ENCODE measurements at places on chromosomes 1 and 21.
A peak's percentile ranks its signal among the peaks of the same experiment; 100 is the strongest.

DNA sequence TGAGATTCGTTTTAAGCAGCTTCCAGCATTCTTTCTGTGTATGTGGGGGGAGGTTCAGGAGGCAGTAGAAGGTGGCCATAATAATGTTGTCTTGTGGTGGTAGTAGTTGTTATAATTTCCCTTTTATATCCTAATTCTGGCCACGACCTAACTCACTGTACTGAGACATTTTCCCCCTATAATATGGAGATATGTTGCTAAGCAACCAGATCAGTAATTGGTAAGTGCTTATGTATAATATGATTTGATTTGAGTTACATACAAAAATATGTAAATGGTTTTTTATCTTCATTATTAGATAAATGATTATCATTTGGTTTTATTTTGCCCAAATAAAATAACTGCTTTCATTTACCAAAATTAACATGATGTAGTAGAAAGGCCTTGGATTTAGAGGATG, 376.2 kb downstream of the KIF26B start:
- DNase-seq = no peak

DNA sequence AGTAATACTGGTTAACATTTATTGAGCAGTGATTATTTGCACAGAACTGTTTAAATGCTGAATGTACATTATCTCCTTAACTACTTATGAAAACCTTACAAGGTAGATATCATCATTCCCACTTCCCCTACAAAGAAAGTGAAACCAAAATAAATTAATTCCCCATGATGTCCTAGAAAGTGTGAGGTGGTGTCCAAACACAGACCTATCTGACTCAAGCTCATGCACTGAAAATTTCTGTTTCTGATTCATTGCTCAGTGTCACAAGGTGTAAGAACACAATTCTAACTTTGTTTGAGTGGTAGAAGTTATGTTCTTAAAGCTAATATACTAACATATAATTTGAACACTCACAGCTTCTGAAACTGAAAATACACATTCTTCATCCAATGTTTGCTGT, 178.7 kb downstream of the MRPL39 start:
- no peak for DNase-seq

- no peak for DNase-seq
Measured at GRCh38 chr21:32756096-32756495, 15.5 kb downstream of the PAXBP1 start.

GRCh38 chr1:115955228-115955627, 21.1 kb upstream of the SLC22A15 start:
- no peak for DNase-seq

DNA sequence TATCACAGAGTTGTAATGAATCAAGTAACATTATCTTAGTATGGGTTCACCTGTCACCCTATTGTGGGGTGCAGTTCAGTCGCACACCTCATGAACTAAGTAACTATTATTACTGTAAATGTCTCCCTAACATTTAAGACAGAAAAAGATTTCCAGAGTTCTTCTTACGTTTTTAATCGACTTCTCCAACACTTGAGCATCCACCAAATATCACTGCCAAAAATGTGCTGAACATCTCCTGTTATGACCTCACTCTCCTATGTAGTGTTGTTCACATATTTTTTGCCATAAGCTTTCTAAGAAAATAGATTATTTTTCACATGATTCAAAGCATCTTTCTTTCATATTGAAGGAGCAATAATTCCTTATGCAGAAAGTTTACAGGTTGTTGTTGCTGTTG, 1.3 kb downstream of the TTLL7 start:
- DNase-seq = peak; percentile 16

DNA sequence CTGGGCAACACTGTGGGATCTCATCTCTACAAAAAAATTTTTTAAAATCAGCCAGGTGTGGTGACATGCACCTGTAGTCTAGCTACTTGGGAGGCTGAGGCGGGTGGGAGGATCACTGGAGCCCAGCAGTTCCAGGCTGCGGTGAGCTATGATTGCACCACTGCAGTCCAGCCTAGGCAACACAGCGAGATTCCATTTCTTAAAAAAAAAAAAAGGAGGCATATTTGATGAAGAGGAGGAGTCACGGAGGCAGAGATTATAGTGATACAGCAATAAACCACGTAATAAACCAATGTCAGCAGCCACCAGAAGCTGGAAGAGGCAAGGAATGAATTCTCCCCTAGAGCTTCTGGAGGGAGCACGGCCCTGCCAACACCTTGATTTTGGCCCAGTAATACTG, 4.0 kb downstream of the LIX1L start:
- DNase-seq = no peak

DNA sequence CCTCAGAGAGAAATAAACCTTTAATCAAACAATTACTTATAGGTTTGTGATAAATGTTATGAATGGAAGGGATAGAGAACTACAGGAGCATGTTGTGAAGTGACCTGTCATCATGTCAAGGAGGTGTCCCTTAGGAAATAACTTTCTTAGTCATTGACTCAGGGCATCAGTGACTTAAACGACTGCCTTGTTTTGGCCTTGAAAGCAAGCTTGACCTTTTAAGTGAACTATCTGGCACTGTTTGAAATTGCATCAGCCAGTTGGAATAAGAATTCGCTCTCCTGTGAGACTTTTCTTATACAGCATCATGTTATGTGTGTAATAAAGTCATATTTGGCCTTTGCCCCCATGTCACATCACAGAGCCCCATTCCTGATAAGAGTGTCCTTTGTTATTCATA, 30.9 kb downstream of the LRRC8B start:
- no peak for DNase-seq

DNA sequence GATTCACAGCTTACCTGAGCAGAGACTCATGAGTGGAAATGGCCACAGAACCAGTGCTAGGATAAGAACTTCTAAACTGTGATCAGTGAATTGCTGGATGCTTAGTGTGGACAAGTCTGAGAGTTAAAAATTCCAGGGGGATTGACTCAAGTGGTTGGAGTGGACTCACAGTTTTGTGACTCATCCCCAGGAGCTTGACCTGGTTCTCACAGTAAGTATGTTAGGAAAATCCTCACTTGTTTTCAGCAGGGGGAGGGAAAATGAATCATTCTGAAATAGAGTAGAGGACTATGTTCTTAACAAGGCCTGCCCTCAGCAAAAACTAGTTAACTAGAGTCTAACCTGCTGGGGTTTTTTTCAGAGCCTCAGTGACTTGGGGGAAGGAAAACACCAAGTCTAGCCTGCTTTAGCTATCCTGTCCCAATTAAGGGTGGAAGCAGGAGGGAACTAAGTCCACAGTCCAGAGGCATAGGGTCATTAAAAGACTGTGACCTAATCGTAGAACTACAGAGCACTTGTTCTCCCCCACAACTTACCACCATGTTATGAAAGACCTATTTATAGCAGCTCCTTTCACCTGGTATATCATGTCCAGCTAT, 6.1 kb upstream of the CDC73 start:
- no peak for DNase-seq

DNA sequence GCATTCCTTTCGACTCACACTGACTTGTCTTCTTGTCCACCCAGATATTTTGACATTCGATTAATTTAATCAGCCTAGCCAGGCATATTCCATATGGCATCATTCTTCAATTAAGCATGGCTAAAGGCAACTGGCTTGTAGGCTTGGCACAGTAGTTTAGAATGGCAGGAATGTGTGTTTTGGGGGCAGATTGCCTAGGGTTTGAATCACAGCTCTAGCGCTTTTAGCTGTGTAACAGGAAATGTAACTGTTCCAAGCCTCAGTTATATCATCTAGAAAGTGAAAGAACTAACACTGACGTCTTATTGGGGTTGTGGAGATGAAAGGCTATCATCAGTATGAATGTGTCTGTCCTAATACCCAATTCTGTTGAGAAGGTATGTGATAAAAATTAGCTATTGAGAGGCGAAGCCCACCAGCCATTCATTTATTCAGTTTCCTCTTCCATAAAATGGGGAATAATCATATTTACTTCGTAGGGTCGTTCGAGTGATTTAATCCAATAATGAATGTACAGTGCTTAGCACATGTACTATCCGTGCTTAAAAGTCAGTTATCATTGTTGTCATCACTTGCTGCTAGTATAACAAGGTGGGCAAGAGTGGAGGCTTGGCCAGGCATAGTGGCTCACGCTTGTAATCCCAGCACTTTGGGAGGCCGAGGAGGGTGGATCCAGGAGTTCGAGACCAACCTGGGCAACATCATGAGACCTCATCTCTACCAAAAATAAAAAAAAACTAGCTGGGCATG, 41.6 kb upstream of the GRHL3 start:
- DNase-seq = no peak

DNA sequence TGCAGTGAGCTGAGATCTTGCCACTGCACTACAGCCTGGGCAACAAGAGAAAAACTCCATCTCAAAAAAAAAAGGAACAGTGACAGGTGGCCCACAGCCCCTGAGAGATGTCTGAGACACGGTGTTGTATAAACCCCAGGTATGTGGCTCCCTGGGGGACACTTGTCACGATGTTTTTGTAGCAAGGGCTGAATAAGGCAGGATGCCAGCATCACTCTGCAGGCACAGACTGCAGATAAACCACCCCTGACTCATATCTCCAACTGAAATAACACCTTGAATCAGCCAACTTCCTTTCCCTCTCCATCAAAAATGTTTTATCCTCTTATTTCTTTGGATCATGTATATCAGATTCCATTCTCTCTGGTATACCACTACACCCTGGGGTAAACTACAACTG, 52.5 kb downstream of the NMNAT2 start:
- no peak for DNase-seq

GRCh38 chr1:162993846-162994245, 75.3 kb upstream of the RGS4 start:
- DNase-seq = no peak

GRCh38 chr1:201320168-201320788, 37.0 kb downstream of the PKP1 start:
- DNase-seq = no peak

GRCh38 chr1:207514890-207515289, 18.9 kb downstream of the CR1 start:
- no peak for DNase-seq

DNA sequence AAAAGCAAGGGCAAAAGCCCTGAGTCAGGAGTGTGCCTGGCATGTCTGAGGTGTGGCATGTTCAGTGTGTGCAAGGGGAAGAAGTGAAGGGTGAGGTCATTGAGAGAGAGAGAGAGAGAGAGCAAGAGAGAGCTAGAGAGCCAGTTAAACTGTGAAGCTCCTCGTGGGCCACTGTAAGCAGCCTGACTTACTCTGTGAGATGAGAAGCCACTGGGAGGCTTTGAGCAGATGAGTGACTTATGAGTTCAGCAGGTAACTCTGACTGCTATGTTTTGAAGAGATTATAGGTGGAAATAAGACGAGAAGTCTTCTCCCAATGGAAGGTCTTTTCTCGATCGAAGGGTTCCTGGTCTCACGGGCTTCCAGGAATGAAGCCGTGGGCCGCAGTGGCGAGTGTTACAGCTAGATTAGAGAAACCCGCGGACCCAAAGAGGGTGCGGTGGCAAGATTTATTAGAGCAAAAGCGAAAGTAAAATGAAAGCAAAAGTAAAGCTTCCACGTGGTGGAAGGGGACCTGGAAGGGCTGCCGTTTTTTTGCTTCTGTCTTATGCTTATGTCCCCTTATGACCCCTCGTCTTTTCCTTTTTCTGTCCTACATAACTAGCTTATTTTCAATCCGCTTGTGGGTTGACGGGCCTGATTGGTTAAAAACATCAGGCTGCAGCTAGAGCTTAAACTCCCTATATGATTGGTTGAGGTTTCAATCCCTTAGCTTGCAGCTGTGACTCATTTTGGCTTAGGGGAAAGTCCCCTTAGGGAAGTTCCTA, 323.1 kb upstream of the FAM78B start:
- DNase-seq = no peak

GRCh38 chr1:9239622-9240401, 5.2 kb downstream of the H6PD start:
- no peak for DNase-seq

DNA sequence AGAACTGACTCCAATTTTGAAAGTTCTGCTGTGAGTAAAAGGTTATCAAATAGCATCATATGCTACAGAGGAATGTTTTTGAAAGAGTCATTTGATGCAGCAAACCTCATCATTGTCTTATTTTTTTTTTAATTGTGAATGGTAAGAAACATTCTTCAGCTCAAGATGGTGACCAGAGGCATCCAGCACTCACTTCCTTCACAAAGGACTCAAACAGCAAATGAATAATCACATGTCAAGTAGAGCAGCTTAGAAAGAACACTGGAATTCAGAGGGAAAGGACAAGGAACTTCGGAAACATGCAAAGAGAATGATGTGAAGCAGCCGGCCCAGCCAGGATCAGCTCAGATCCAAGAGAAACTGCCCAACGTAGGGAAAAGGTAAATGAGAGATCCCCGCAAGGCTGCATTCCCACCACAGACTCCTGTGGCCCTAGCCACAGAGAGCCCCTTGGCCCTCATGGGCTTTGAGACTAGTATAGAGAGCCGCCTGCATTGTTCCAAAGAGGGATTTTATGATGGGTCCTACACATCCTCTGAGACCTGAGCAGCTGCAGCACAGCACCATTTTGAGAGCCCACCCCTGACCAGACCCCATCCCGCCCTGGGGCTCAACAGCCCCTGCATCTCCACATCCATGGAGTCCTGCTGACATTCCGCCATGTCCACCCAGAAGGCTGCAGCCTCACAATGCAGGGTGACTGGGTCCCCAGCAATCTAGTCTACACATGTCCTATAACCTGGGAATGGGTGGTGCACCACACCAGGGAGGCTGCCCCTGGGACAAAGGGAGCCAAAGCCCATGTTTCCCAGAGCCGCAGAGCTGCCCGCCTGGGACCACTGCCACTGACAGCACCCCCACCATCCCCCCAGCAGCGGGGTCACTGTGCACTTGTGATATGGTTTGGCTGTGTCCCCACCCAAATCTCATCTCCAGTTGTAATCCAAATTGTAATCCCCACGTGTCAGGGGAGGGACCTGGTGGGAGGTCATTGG, 21.2 kb upstream of the UTS2 start:
- DNase-seq = no peak

DNA sequence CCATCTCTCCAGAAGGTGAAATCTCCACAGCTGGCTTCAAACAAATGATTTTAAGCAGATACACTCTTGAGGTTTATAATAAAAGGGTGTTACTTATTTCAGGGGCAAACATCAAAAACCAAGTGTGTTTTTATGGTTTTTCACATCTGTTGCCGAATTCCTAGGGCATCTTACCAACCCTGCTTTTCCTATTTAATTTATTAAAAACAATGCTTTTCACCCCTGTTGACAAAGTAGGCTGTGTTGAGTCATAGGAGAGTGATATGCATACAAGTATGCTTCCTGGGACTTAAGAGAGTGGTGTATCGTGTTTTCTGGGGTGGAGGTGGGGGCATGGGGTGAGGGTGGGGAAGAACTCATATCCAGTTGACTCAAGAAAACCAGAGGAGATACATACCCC, 29.3 kb upstream of the IL20 start:
- DNase-seq = no peak

DNA sequence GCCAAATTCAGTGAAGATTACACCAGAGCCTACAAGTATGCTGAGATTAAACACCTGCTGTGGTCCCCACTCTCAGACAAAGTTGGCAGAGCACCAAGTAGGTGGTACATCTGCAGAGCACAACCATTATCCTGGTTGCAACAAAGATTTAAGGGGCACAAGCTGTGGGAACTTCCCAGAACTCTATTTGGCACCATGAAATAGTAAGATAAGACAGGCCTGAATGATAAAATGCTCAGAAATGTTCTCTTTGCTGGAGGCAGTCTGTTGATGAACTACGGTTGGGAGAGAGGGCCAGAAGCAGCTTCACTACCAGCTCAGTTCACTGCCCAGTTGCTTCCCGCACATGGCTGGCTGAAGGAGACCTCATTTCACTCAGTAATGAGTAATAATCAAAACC, 19.9 kb downstream of the RPL5 start:
- DNase-seq = no peak
